ENCODE measurements at places on chromosomes 7 and 10.

GRCh38 chr10:33336582-33337325 is 2.3 kb upstream of the NRP1 start:
- H3K27ac ChIP-seq: peak overlapping the region; percentile 94
- peaks cover 45% of the 10 kb centered on the region for H3K4me1 ChIP-seq
- DNase-seq: no peak

DNA sequence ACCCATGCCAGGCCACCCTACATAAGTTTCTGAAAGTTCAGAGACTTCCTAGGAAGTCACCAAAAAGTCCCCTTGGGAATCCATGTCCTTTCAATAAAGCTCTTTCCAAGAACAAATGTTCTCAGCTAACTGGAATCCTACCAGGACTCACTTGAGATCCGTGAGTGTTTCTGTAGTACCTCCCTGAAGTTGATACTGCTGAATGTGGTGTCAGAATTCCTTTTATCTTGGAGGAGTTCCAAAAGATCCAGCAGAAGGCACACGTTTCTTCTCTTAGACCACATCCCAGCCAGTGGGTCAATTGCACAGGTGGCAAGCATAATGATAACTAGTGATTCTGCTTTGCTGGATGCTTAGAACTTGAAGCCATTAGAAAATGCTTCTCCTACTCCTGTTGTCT is 689.7 kb upstream of the IGFBP3 start:
- DNase-seq: no peak
- H3K4me1 ChIP-seq: peaks cover 2% of the 10 kb centered on the region
- H3K27ac ChIP-seq: no peak overlapping the region
- H3K36me3 ChIP-seq: no peaks in the 10 kb centered on the region
- no peaks in the 10 kb centered on the region for H3K27me3 ChIP-seq

GRCh38 chr10:14545827-14546226 is 215.1 kb upstream of the FRMD4A start:
- no peak overlapping the region for H3K27ac ChIP-seq
- H3K4me1 ChIP-seq: no peaks in the 10 kb centered on the region
- no peak for DNase-seq
- no peaks in the 10 kb centered on the region for H3K36me3 ChIP-seq
- H3K4me3 ChIP-seq: no peak overlapping the region

GRCh38 chr10:99450624-99451498 is 20.4 kb upstream of the GOT1 start:
- H3K27ac ChIP-seq: no peak overlapping the region
- H3K36me3 ChIP-seq: no peaks in the 10 kb centered on the region
- no peaks in the 10 kb centered on the region for H3K4me1 ChIP-seq
- DNase-seq: no peak

DNA sequence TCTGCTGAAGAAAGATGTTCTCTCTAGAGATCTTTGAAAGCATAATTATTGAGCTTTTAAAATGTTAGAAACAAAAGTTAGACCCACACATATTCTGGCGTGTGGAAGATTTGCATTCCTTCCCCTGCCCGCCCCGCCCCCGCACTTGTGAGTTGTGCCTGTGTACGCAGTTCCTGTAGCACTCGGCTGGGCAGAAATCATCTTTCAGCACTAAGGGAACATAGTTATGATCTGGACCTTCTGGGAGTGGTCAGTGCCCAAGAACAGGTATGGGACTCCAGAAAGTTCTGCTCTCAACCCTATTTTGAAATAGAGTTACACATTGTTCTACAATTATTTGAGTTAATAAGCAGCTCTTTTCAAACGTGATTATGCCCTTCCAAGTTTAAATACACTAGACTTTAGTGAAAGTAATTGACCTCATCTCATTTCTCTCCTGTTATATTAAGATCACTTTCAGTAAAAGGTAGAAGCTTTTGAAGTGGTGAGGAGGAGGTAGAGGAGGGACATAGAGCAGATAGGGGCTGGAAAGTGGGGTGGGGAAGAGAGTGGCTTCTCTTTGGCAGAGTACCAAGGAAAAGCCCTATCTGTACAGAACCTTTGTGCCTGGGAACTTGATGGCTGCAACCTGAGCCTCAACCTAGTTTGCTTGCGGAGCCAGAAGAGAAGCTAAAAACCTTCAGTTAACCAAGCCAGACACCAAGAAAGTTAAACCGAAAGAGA is 5.7 kb downstream of the BLVRA start:
- peak overlapping the region; percentile 33 for H3K27ac ChIP-seq
- no peaks in the 10 kb centered on the region for H3K27me3 ChIP-seq
- H3K4me1 ChIP-seq: peaks cover 22% of the 10 kb centered on the region

DNA sequence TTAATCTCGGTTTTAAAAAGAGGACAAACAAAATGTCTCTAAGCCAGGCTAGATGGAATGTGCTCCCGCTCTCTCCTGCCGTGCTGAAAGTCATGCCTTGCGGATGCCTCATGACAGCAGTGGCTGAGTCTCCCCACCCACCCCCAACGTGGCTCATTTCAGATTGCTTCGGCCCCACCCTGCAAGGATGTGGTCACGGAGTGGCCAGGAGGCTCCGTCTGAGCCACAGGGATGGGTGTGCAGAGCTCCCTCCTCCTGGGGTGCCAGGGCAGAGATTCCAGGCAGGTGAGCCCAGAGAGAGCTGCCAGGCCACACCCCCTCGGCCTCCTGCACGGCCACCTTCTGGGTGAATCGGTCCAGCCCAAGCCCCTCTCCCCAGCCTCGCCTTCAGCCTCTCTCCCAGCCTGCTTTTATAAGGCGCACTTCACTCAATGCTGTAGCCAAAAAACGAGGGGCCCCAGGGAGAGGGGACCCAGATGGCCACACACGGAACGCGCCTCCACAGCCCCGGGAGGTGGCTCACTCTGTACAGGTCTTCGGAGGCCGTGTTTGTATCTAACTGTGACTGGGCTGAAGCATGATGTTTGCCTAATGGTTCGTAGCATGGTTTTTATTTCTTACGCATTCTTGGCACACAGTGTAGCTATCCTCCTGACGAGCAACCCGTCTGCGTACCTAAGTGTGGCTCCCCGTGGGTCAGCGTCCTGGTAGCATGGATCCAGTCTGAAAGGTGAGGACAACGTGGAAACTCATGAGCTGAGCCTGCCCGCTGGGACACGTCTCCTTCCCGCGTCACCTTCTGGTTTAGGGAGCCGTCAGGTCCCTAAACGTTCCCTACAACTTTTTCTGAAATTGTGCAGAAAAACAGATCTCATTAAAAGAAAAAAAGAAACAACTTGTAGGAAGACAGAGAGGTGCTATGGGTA is 413.8 kb upstream of the FOXK1 start:
- H3K27me3 ChIP-seq: no peaks in the 10 kb centered on the region
- H3K27ac ChIP-seq: no peak overlapping the region
- H3K36me3 ChIP-seq: no peaks in the 10 kb centered on the region

- DNase-seq: no peak
- H3K27me3 ChIP-seq: peaks cover 8% of the 10 kb centered on the region
- H3K4me1 ChIP-seq: no peaks in the 10 kb centered on the region
- H3K27ac ChIP-seq: no peak overlapping the region
- H3K36me3 ChIP-seq: no peaks in the 10 kb centered on the region
These were observed 750.1 kb upstream of the SORCS1 start for GRCh38 chr10:107914450-107915214.

DNA sequence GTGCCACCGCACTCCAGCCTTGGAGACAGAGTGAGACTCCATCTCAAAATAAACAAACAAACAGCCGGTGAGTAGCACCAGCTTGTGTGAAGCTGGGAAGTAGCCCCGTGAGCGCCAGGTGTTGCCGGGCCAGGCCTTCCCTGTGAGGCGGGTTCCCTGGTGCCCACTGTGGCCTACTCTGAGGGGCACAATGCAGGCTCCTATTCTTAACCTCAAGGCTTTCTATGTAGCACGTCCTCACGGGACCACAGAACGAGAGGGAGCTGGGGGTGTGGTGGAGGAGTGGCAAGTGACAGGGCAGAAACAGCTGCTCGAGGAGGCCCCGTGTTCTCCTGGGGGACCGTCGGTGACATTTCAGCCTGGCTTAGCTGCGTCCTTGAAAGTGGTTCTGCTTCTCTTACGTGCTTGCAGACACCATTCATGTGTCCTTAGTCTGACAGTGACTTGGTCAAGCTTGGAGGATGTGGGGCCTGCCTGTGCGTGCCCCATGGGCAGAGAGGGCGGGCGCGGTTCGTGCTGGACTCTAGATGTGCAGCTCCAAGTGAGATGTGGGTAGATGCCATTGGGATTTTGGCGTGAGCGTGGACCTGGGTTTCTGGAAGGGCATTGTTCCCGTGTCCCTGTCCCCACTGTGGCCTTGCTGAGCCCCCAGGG is 116.6 kb downstream of the NKX6-2 start:
- no peak overlapping the region for H3K4me3 ChIP-seq
- no peak overlapping the region for H3K27ac ChIP-seq
- H3K27me3 ChIP-seq: no peaks in the 10 kb centered on the region
- no peaks in the 10 kb centered on the region for H3K4me1 ChIP-seq
- H3K36me3 ChIP-seq: no peaks in the 10 kb centered on the region
- DNase-seq: no peak

DNA sequence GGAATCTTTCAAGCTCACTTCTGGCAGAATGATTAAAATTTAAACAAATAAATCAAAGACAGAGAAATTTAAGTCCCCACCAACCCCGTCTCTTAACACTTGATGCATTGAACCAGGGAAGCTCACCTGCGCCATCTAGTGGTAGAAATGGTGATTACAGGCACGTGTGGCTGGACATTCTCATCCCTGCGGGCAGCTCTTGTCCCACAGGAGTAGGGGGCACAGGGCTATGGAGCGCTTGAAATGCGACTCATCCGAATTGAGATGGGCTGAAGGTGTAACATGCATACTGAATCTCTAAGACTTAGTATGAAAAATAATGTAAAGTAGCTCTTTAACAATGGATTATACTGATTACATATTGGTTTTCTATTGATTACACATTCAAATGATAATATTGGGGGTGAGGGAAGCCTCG is 24.8 kb upstream of the SLIT1 start:
- no peak overlapping the region for H3K27ac ChIP-seq
- no peaks in the 10 kb centered on the region for H3K4me1 ChIP-seq
- peak; percentile 53 for DNase-seq
- no peaks in the 10 kb centered on the region for H3K36me3 ChIP-seq
- H3K4me3 ChIP-seq: no peak overlapping the region

DNA sequence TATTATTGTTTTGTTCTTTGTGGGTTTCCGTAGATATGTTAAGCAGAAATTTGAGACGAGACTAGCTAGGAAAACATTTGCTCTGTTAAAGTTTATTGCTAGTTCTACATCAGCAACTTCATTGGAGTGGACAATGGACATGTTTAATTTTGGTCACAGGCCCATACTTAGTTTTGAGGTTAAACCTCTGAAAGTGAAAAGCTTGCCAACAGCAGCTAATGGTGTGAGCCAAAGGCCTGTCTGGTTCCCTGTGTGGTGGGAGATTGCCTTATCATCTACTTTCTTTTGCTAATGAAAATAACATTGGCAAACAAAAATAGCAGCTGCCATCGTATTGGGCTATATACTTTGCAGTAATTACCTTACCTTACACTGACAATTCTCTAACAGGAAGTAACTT is 388.4 kb upstream of the FZD8 start:
- no peak for DNase-seq
- H3K4me1 ChIP-seq: no peaks in the 10 kb centered on the region
- H3K27me3 ChIP-seq: no peaks in the 10 kb centered on the region
- no peak overlapping the region for H3K4me3 ChIP-seq
- no peaks in the 10 kb centered on the region for H3K36me3 ChIP-seq

DNA sequence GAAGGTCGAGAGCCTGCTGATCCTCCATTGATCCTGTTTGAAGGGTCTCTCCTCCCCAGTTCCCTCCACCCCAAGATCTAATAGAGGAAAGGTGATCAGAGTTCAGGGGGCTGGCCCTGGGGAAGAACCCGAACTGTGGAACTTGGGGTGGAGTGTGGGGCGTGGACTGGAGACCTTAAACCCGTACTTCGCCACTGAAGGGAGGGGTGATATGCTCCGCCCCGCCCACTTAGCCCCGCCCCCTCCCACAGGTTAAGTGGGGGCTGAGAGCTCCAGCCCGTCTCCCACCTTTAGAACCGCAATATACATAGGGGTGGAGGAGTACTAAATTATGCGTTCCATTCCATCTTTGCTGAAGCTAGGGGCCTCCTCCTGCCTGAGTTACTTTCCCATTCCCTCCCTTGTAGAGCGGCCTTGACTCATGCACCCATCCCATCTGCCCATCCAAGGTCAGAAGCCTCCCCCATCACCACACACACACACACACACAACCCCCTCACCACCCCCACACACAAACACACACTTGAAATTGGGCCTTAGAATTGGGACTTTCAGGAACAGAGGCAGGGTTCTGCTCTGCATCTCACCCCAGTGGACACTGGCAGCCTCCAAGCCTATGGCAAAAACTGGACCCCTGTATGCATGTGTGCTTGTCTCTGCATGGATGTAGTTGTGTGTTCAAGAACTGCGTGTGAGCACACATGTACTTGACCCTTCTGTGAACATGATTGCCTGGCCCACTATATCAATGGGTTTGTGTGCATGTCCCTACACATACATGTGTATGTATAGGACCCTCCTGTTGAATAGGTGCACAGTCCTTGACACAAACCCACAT is 991 bp downstream of the SEMA4G start:
- peaks cover 16% of the 10 kb centered on the region for H3K4me1 ChIP-seq
- peaks cover 3% of the 10 kb centered on the region for H3K36me3 ChIP-seq
- no peak overlapping the region for H3K27ac ChIP-seq
- H3K27me3 ChIP-seq: no peaks in the 10 kb centered on the region
- H3K4me3 ChIP-seq: peak overlapping the region; percentile 81
- DNase-seq: no peak

- H3K27me3 ChIP-seq: no peaks in the 10 kb centered on the region
- H3K27ac ChIP-seq: no peak overlapping the region
- no peak overlapping the region for H3K4me3 ChIP-seq
- no peaks in the 10 kb centered on the region for H3K36me3 ChIP-seq
- no peaks in the 10 kb centered on the region for H3K4me1 ChIP-seq
These were observed 581.8 kb downstream of the GRID1 start for GRCh38 chr10:85784792-85785191.

GRCh38 chr10:119517235-119518141 is 25.0 kb downstream of the RGS10 start:
- no peak overlapping the region for H3K4me3 ChIP-seq
- H3K4me1 ChIP-seq: no peaks in the 10 kb centered on the region
- no peak overlapping the region for H3K27ac ChIP-seq
- no peaks in the 10 kb centered on the region for H3K27me3 ChIP-seq
- peak; percentile 37 for DNase-seq
- H3K36me3 ChIP-seq: no peaks in the 10 kb centered on the region

GRCh38 chr7:81761821-81762220 is 8.0 kb downstream of the HGF start:
- H3K36me3 ChIP-seq: no peaks in the 10 kb centered on the region
- H3K4me1 ChIP-seq: no peaks in the 10 kb centered on the region

GRCh38 chr10:32332299-32332750 is 14.6 kb downstream of the EPC1 start:
- H3K4me1 ChIP-seq: peaks cover 94% of the 10 kb centered on the region
- H3K36me3 ChIP-seq: no peaks in the 10 kb centered on the region
- H3K4me3 ChIP-seq: no peak overlapping the region

DNA sequence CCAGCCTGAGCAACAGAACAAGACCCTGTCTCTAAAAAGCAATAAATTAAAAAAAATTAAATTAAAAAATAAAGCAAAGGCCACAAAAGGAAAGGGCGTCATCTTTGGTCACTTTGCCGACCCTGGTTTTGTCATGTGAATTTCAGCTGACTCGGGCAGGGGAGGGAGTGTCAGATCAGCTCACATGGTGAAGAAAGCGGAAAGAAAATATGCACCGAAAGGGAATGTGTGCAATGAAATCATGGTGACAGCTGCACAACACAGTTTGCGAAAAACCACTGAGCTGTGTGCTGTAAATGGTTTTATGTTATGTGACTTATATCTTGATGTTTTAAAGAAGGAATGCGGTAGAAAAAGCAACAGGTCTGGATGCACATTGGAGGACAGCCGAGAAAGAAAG is 39.8 kb downstream of the RCC1L start:
- DNase-seq: no peak
- no peaks in the 10 kb centered on the region for H3K36me3 ChIP-seq
- H3K4me1 ChIP-seq: no peaks in the 10 kb centered on the region
- no peak overlapping the region for H3K4me3 ChIP-seq
- no peak overlapping the region for H3K27ac ChIP-seq

Measured in gastrocnemius medialis (tissue), 4 donors.